Pancreas (tissue), 10 donors: ENCODE measurements at places on chromosomes 2 and 18. TPM values are rescaled to one million over a fixed set of nuclear protein-coding genes. Genes with fewer than 3 reads are reported as not detected.
A peak's percentile ranks its signal among the peaks of the same experiment; 100 is the strongest.

The ALPI gene
- polyA plus RNA-seq = not detected

The C2orf78 gene
- not detected for polyA plus RNA-seq

The SLC9A2 gene
- polyA plus RNA-seq = not detected

The RAD51AP2 gene
- 0.08 TPM for polyA plus RNA-seq

DNA sequence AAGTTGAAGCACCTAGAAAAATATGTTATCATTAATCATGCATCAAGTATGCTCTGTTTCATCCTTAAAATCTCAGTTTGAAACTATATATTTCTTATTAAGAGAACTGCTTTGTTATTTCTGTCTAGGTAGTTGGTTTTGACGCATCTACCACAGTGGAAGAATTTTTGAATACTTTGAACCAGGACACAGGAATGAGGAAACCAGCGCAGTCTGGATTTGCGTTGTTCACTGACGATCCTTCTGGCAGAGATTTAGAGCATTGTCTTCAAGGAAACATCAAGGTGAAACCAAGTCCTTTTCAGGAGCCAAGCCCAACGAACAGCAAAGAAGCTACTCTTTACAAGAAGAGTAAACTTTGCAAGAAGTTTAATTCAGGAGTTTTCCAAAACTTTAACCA is 30.1 kb upstream of the DYNC2LI1 start:
- no peak for DNase-seq
- no peaks in the 10 kb centered on the region for H3K27me3 ChIP-seq
- H3K36me3 ChIP-seq = no peaks in the 10 kb centered on the region
- peaks cover 3% of the 10 kb centered on the region for H3K4me1 ChIP-seq

DNA sequence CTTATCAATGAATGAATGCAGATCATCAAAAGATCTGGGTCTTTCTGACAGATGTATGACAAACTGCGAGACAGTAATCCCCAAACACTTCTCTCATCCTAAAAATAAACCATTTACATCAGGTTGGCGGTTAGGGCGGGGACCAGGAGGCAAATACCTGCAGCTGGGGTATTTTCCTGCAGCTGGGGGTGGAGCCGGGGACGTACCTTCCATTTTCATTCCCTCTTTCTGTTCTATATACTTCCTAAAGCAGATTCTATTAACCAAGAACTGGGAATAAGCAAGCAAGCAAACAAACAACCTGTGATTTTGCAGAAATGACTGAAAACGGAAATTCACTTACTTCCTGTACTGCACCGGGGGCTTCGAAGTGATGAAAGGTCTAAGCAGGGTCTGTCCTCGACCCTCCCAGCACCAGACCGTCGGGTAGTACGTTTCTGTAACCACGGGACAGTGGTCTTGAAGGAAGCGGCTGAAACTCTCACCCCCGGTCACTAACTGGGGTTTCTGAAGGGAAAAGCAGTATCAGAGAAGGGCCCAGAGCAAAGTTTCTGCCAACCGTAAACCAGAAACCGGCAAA is 1.2 kb downstream of the ABHD3 start:
- H3K4me3 ChIP-seq = peak overlapping the region; percentile 50
- DNase-seq = no peak
- peak overlapping the region; percentile 93 for H3K27ac ChIP-seq
- no peaks in the 10 kb centered on the region for H3K36me3 ChIP-seq

DNA sequence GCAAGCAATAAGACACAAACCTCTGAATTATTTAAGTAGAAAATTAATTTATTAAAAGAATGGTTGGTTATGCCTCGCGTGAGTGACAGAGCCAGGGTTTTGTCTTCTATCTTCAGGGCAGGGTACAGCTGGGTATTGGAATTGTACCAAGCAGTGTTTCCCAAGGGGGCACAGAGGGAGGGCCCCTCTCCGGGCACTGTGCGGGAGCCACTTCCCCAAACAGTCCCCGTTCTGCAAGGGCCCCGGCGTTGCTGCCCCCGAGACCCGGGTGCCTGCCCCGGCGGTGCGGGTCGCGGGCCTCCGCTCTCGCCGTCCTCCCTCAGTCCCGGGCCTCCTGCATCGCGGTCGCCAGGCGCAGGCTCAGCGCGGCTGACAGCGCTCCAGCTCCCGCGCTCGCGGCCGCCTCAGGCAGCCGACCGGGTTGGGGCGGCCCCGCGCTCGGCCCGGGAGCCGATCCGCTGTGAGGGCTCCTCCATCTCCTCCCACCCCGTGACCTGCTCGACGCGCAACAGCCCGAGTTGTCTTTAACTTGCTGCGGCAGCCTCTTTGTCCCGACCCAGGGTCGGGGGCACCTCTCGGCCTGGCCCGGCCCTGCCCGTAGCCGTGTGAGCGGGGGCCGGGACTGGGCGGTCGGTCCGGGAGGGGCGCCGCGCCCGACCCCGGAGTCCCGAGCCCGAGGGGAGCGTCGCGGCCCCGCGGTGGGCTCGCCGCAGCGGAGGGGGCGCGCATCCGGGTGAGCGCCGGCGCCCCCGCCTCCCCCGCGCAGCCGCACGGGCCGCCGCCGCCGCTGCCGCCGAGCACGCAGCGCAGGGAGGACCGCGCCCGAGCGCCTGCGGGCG is 620 bp upstream of the GALNT1 start:
- H3K4me1 ChIP-seq = peaks cover 9% of the 10 kb centered on the region
- peak; percentile 60 for DNase-seq
- peak overlapping the region; percentile 92 for H3K27ac ChIP-seq
- no peaks in the 10 kb centered on the region for H3K36me3 ChIP-seq
